ENCODE measurements at places on chromosomes 2 and 18.

GRCh38 chr18:26425148-26425531, 123.2 kb downstream of the KCTD1 start:
- DNase-seq = no peak

DNA sequence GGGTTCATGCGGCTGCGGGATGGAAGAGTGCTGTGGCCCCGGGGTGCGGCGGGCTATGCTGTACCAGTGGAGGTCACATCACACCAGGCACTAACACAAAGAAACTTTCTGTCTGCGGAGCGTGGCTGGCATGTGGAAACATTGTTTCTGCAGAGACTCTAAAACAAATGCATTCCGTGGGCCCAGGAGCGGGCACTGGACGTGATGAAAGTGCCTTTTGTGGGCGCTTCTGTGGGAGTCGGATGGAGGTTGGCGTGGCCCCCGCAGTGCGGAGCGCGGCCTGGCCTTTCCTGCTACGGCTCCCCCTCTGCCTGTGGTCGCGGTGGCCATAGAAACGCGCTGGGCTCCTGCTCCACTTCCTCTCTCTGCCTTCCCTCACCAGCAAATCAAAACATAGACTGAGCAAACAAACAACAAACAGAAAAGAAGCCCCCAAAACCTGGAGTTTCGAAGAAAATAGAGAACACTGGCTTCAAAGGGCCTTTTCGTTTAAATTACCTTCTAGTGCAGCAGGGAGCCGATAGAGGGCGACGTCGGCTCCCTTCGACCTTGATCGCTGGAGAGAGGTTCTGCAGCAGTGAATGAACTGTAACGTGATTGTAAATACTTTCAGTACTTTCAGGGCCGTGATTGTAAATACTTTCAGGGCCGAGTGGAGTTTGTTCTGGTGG, 51.4 kb downstream of the KIF5C start:
- DNase-seq = no peak

DNA sequence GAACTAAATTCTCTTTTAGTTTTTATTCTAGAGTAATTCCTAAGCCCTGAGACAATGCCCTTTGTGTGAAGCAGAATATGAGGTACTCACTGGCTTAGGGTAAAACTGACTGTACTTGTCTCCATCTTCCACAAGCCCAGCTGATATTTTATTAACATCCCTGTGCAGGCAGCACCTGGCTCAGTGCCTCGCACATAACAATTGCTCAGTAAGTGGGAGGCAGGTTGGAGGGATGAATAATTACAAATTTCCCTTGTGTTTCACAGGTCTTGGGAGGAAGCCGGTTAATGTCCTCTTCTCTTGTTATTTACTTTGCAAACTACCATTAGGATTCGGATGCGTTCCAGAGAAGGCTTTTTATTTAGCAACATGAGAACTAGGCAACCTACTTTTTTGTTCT, 249.8 kb upstream of the FSHR start:
- DNase-seq = peak; percentile 80

GRCh38 chr18:9838144-9838877, 47.5 kb upstream of the TXNDC2 start:
- no peak for DNase-seq

DNA sequence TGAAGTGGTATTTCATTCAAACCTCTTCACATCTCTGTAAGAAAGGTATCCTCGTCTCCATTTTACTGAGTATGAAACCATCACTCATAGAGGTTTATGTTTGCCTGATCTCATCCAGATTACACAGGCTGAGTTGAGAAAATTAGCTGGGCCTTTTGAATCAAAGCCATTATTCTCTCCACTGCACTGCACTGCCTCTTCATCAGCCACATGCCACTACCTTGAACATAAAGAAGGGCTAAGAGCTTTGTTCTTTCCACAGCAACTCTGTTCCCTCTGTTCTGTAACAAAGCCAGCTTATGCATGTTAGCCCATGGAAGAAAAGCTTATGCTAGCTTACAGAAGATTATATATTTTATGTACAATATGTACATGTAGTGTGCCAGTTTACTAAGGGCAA, 362.6 kb upstream of the DLGAP1 start:
- no peak for DNase-seq

DNA sequence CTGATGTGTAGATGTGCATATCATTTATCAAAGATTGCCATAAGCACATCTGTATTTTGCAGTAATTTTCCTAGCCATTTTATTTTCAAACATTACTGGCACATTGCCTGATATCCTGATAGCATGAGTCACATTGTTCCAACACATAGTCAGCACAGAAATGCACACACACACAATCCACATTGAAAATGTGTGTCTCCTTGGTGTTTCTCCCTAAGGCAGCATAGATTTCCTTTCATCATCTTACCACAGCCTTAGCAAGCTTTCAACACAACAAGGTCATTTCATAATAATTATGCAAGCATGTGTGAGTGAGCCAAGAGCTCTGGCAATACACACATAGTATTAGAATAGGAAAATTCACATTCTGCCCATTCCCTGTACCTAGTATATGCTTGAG, 245.4 kb upstream of the MEIS1 start:
- DNase-seq = no peak

DNA sequence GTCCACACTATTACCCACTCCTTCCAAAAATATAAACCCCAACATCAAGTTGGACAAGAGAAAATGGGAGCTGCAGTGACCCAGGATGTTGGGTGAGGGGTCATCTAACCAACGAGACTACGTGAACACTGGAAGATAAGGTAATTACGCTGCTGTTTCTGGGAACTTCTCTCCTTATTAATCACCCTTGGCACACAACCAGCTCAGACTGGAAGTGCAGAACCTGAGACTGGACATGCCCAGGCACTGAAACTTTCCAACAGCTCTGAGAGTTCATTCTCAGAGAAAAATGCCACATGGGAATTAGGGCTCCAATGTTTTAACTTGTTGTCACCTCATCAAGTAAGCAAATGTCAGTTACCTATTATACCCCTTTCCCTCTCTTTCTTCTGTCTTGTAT, 135.3 kb downstream of the CCDC148 start:
- no peak for DNase-seq

Measured in NCI-H2227 treated with DMSO at 0.1 percent for 48 hours (cell line).